ENCODE measurements at places on chromosomes 6 and 20.

DNA sequence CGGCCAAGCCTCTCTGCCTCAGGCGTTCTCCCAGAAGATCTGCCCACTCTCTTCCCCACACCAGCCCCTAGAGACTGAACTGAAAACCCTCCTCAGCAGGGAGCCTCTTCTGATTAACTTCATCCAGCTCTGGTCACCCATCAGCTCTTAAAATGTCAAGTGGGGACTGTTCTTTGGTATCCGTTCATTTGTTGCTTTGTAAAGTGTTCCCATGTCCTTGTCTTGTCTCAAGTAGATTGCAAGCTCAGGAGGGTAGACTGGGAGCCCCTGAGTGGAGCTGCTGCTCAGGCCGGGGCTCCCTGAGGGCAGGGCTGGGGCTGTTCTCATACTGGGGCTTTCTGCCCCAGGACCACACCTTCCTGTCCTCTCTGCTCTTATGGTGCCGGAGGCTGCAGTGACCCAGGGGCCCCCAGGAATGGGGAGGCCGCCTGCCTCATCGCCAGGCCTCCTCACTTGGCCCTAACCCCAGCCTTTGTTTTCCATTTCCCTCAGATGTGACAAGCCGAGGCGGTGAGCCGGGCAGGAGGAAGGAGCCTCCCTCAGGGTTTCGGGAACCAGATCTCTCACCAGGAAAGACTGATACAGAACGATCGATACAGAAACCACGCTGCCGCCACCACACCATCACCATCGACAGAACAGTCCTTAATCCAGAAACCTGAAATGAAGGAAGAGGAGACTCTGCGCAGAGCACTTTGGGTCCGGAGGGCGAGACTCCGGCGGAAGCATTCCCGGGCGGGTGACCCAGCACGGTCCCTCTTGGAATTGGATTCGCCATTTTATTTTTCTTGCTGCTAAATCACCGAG is 14.2 kb downstream of the VEGFA start:
- no peak for DNase-seq

- DNase-seq, result peak; percentile 51
Measured at GRCh38 chr6:17393892-17394631, 667 bp downstream of the CAP2 start.

DNA sequence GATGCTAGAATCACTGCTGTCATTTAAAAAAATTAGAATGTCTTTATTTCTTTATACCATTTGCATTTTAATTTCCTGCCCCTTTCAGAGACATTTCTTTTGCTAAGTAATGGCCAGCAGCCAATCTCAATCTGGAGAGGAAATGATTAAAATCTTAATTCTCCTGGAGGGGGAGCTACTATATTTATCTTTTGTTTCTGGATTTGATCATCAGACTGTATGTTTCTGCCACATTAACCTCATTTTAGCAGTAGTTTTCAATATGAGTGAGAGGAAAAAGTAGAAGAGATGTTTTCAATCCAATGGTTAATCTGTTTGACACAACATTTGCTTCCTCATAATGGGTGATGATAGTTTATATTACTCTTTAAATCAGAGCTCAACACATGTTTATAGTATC is 138.0 kb downstream of the FUT9 start:
- DNase-seq, result no peak

DNA sequence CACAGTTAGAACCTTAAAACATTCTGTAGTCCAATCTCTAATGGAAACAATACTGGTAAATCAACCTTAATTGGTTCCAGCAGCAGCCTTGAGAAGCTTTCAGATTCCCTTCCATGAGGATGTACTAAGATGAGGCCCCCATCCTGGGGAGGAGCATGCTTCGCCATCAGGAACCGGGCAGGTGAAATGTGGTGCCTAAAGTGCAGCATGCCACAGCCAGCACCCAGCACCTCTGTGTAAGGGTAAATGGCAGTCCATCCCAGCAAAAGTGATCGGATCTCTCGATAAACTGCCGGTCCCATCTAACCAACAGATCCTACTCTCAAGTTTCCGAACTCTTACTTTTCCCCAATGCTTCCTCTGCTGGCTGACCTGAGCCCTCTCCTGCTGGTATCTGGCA is 166.3 kb upstream of the PDE10A start:
- no peak for DNase-seq

DNA sequence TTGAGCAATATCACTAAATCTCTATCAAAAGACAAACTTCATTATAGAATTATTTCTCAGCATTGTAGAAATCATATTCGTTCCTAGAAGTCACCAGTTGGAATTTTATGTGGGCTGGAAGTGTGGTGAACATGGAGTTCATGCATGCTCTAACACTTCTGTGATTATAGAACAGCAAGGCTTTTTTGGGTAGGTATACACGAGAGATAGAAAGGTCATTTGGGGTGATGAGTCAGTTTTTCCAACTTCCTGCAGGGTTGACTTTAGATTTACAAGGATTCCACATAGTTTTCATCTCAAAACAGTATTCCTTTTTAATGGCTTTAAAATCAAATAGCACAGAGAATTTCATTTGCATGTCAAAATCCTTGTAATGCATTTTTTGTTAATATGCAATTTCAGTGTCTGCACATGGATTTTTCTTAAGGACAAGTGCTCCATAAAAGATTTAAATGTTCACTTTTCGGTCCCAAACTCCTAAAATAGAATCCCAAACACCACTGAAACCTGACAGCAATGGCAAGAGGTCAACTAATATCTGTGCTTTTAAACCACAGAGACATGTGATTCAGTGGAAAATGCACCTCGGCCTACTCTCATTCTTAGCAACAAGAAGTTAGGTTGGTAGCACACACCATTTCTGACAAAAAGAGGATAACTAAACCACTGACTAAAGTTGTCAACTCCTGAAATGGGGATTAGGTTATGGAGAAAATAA is 211.0 kb downstream of the MOXD1 start:
- DNase-seq, result no peak

GRCh38 chr6:26202811-26203583 is 115.8 kb downstream of the HFE start:
- DNase-seq, result no peak

- no peak for DNase-seq
Measured at GRCh38 chr6:146389740-146390139, 153.9 kb upstream of the RAB32 start.

DNA sequence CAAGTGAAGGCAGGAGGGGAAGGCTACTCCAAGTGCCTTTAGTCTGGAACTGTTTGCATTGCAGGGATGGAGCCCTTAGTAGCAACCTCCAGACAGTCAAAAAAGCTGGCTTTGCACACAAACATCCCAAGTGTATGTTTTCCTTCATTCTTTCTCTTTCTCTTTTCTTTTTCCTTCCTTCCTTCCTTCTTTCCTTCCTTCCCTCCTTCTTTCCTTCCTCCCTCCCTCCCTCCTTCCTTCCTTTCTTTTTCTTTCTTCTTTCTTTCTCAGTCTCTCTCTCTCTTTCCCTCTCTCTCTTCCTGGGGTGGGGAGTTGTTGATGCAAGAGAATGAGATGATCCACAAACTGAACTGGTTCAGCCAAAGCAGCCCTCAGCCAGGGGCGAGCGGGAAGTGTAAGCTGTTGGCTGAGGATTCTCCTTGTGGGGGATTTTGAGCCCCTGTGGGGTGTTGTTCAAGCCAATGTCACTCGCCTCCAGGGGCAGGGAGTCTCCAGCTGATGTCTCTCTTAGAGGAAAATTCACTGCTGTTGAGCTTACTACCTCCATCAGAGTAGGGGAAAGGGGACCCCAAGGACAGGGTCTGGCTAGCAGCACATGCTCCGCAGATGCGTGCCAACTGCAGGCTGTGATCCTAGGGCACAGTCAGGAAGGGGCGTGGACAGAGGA is 11.7 kb downstream of the RSPO4 start:
- no peak for DNase-seq

- no peak for DNase-seq
Measured at GRCh38 chr20:2701671-2702081, 9.1 kb downstream of the EBF4 start.

DNA sequence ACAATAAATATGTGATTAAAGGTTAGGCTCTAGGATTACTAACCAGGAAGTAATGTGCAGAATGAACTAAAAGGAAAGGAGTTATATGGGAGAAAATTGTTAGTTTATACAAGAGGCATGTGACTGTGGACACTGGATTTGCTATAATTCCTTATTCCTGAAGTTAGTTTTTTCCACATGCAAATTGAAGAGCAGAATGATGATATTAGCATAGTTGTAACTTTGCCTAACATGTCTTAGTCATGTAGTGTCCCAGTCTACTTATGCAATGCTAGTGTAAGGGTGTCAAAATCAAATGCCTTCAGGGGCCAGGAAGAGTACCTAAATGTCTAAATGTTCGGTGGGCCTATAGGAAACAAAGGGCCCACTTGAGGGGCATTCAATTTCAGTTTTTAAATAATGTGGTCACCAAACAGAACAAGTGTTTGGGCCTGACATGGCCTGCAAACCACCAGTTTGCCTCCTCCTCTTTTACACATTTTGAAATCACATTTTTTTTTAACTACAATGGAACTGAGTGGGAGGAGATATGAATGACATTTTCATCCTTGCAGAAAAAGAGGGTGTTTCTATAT is 28.0 kb upstream of the CEP85L start:
- no peak for DNase-seq

- DNase-seq, result no peak
Measured at GRCh38 chr6:141618180-141618581, 514.5 kb upstream of the GJE1 start.

GRCh38 chr6:90175627-90176538 is 120.8 kb downstream of the BACH2 start:
- no peak for DNase-seq

DNA sequence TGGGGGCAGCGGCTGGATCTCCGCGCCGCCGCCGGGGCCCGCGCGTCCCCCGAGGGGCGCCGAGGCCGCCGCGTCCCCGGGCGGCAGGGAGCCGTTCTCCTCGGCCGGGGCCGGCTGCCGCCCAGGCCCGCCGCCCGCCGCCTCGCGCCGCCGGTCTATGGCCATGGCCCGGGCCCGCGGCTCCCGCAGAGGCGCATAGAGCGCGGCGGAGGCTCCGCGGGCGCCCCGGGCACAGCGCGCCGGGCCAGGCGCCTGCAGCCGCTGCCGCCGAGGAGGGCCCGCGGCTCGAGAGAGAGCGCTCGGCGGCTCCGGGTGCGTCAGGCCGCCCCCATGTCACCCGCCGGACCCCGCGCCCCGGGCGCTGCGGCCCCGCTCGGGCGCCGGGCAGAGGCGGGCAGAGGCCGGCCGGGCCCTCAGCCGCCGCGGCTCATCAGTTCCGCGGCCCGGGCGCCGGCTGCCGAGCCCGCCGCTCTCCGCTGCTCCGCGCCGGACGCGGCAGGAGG is 404 bp downstream of the SLC22A23 start:
- no peak for DNase-seq

GRCh38 chr20:32976746-32977145 is 27.5 kb downstream of the SUN5 start:
- no peak for DNase-seq

DNA sequence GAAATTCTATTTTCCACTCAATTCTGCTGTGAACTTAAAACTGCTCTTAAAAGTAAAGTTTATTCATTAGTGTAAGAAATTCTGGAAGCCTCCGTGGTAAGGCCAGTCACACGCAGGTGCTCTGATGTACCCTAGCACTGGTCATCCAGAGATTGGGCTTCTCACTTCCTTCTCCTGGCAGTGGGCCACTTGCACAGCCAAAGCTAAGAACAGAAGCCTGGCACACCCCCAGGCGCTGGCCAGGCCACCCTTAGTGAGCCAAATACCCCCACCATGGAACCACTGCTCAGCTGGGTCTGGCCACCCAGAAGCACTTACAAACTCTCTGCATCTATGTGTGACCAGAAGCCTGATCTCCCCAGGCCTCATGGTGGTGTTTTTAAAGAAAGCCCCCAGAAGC is 35.3 kb upstream of the ARFGEF2 start:
- no peak for DNase-seq

DNA sequence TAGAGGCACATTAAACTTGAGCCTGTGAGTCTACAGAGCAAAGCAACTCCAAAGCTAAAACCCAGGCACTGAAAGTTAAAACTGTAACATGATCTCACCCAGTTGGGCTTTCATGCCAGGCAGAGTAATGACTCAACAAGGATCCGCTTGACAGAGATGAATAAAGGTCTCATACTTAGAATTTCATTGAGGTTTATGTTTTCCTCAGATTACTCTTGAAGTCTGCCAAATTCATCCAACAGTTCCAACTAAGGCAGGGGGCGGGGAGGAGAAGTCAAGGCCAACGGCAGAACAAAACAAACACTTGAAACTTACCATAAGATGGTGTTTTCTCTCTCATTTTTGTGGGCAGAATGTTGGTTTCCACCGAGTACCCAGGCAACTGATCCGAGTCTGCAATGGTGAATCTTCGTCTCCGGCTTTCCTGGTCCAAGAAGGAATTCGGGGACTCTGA is 54.0 kb upstream of the IPCEF1 start:
- DNase-seq, result no peak

- DNase-seq, result no peak
Measured at GRCh38 chr6:37663019-37663810, 34.5 kb downstream of the MDGA1 start.

DNA sequence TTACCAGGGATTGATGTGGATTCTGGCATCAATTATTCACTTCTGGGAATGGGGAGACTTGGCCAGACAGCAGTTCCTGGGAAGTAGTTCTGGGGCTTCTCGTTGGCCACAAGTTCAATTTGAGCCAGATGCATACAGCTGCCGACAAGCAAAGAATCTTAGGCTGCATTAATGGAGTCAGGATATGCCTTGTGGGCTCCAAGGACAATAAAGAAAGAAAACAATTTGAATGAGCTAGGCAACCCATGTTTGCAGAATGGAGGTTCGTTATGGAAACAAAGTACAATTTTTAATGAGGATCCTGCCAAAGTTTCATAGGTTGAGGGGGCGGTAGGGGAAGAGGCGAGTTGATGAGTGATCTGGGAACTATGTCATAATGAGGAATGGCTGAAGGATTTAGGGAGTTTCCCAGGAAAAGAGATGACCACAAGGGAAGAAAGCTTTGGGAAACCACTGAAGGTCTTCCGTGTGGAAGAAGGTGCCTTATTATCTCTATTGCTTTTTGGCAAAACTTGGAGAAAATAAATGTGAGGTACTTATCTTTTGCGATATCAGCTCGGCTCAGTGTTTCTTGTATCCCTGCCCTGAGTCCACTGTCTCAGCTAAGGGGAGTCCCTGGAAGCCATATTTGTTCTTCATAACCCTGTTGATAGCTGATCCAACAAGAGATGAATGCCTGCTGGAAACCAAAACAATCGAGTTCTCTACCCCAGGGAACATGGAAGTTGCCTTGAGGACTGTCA is 181.0 kb upstream of the ZNF217 start:
- no peak for DNase-seq

Data from HuH-7 (cell line).